ENCODE measurements at places on chromosomes 6 and 20. TPM values are rescaled to one million over a fixed set of nuclear protein-coding genes. Genes with fewer than 3 reads are reported as not detected.

- no peak overlapping the region for H3K27ac ChIP-seq
- no peaks in the 10 kb centered on the region for H3K36me3 ChIP-seq
- H3K27me3 ChIP-seq, result no peaks in the 10 kb centered on the region
- no peaks in the 10 kb centered on the region for H3K4me1 ChIP-seq
- no peak for DNase-seq
Observed at GRCh38 chr6:52020945-52021570, 66.4 kb downstream of the PKHD1 start.

DNA sequence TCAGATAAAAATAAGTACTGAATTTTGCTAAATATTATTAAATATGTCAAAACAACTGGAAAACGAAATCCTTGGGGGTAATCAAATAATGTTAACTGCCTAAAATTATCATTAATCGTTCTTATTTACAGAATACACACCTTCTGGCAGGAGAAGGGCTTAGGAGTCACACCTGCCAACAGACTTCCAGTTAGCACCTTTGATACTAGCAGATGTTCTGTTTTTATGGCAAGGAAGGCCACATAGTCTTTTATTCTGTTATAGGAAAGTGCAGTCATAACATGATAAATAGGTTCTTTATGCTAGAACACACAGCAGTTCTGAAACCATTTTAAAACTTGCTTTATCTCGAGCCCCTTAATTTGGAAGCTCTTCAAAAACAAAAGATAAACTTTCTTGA lies 464.1 kb downstream of the UTRN start:
- no peaks in the 10 kb centered on the region for H3K4me1 ChIP-seq
- H3K4me3 ChIP-seq, result no peak overlapping the region
- no peak for DNase-seq
- no peaks in the 10 kb centered on the region for H3K27me3 ChIP-seq
- H3K36me3 ChIP-seq, result peaks cover 5% of the 10 kb centered on the region
- H3K27ac ChIP-seq, result no peak overlapping the region

SDCBP2 gene
- total RNA-seq, result 5.3 TPM

DNA sequence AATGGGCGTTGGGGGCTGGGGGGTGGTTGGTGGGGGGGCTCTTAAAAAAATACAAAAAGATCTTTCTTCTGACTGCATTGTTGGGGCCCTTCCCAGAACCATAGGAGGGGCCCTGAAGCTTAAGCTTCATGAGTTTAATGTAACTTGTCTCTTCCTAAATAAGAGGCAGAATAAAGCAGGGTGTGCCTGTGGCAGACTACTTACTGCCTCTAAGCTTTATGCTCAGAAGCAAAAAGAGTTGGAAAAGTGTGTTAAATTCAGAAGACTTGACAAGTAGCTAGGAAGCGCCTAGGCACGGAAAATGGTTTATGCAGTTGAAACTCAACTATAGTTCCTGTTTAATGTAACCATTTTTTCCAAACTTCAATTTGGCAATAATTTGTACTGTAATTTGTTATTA lies 44.5 kb downstream of the TIAM2 start:
- no peaks in the 10 kb centered on the region for H3K36me3 ChIP-seq
- no peaks in the 10 kb centered on the region for H3K4me1 ChIP-seq
- no peak overlapping the region for H3K4me3 ChIP-seq
- no peaks in the 10 kb centered on the region for H3K27me3 ChIP-seq

- H3K27me3 ChIP-seq, result no peaks in the 10 kb centered on the region
- H3K4me1 ChIP-seq, result no peaks in the 10 kb centered on the region
- H3K27ac ChIP-seq, result no peak overlapping the region
- no peak for DNase-seq
- H3K4me3 ChIP-seq, result no peak overlapping the region
Observed at GRCh38 chr6:17064975-17065374, 36.9 kb upstream of the STMND1 start.

FRK gene
- total RNA-seq, result 9.3 TPM

GLP1R gene
- not detected for total RNA-seq

NOL4L gene
- total RNA-seq, result 29.5 TPM

- DNase-seq, result no peak
- H3K27ac ChIP-seq, result no peak overlapping the region
- H3K36me3 ChIP-seq, result peaks cover 3% of the 10 kb centered on the region
- H3K4me1 ChIP-seq, result no peaks in the 10 kb centered on the region
- H3K4me3 ChIP-seq, result no peak overlapping the region
Observed at GRCh38 chr20:3189561-3190131, 14.8 kb downstream of the DDRGK1 start.

DNA sequence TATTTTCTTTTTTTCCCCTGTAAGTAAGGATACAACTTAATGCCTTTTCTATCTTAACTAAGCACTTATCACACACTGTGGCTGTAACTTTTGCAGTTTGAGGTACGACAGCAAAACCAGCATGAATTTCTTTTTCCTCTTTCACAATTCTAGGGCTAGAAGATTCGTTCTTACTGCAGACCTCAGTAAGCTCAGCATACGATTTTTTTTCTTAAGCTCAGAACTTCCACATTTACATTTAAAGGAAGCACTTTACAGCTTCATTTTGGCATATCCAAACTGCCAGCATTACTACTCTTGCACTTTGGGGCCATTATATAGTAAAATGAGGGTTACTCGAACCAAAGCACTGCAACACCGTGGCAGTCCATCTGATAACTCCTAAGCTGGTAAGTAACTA lies 889 bp upstream of the CHMP4B start:
- no peaks in the 10 kb centered on the region for H3K27me3 ChIP-seq
- no peak overlapping the region for H3K27ac ChIP-seq
- DNase-seq, result no peak
- H3K36me3 ChIP-seq, result peaks cover 2% of the 10 kb centered on the region

GRCh38 chr20:2320813-2321658 lies 25.2 kb downstream of the TGM3 start:
- no peak overlapping the region for H3K27ac ChIP-seq
- no peak for DNase-seq
- H3K36me3 ChIP-seq, result no peaks in the 10 kb centered on the region
- H3K4me1 ChIP-seq, result no peaks in the 10 kb centered on the region

DNA sequence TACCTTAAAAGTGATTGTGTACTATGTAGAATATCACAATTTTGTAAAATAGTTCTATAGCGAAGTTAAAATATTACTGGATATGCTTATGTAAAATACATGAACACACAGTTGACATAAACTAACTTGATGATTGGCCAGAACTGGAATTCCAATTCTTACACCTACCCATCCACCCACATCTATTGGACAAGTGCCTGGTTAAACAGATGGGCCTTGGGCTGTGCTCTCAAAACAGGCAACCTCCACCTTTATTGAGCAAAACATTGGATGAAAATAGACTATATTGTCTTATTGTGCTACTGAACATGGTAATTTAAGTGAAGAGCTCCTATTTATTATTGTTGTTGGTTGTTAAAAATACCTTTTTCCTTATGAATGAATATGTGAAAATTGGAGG lies 154.0 kb upstream of the FLRT3 start:
- H3K4me1 ChIP-seq, result no peaks in the 10 kb centered on the region
- no peaks in the 10 kb centered on the region for H3K36me3 ChIP-seq
- H3K27ac ChIP-seq, result no peak overlapping the region

DNA sequence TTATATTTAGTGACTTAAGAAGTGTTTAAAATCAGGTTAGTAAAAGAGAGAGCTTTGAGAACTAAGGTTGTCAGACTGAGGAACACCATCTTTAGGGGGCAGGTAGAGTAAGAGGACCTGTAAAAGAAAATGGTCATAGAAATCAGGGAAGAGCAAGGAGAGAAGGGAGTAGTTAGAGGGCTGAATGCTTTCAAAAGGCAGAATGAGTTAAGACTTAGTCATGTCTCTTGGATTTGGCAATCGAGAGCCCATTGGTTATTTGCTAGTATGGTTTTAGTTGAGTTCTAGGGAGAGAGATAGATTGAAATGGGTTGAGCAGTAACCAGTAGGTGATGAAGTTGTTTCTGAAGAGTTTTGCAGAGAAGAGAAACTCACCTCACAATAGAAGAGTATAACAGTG lies 51.1 kb downstream of the RALGAPB start:
- peaks cover 6% of the 10 kb centered on the region for H3K36me3 ChIP-seq
- no peaks in the 10 kb centered on the region for H3K27me3 ChIP-seq
- no peak overlapping the region for H3K4me3 ChIP-seq
- no peaks in the 10 kb centered on the region for H3K4me1 ChIP-seq

DNA sequence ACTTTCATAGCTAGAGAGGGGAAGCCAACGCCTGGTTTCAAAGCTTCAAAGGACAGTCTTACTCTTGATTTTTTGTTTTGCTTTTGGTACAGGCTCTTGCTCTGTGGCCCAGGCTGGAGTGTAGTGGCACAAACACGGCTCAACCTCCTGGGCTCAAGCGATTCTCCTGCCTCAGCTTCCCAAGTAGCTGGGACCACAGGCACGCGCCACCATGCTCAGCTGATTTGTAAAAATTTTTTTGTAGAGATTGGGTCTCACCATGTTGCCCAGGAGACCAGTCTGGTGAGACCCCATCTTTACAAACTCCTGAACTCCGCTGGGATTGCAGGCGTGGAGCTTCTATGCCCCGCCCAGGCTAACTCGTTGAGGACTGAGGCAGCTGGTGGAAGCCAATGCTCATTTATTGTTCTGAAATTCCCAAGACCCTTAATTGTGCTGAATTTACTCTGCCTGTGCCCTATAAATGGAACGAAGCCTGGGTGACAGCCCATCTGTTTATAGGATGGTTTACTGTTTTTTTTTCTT lies 18.0 kb downstream of the SRSF3 start:
- H3K27me3 ChIP-seq, result no peaks in the 10 kb centered on the region
- peaks cover 5% of the 10 kb centered on the region for H3K36me3 ChIP-seq
- H3K27ac ChIP-seq, result no peak overlapping the region
- H3K4me3 ChIP-seq, result no peak overlapping the region

GRCh38 chr6:167949121-167949684 lies 48.3 kb upstream of the KIF25 start:
- no peak overlapping the region for H3K4me3 ChIP-seq
- no peaks in the 10 kb centered on the region for H3K27me3 ChIP-seq
- H3K36me3 ChIP-seq, result no peaks in the 10 kb centered on the region
- H3K4me1 ChIP-seq, result no peaks in the 10 kb centered on the region

DNA sequence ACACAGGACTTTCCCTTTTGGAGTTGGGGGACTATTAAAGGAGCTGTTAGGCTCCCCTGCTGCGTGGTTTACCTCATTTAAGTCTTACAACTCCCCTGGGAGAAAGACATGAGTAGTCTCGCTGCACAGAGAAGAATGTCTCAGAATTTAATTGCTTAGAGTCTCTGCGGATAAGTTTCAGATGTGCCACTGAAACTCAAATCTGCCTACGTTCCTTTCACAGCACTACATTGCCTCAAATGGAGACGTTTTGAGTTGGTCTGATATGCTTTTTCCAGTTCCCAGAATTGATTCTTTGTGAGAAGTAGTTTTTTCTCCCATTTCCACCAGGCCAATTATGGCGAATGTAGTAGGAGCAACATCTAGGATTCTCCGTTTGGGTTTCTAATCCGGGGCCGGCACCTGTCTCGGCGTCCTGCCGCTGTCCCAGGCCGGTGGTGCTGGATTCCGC lies 532 bp upstream of the SLC35F1 start:
- peak; percentile 77 for DNase-seq
- H3K4me1 ChIP-seq, result no peaks in the 10 kb centered on the region
- H3K27ac ChIP-seq, result no peak overlapping the region
- H3K36me3 ChIP-seq, result no peaks in the 10 kb centered on the region

ZBTB46 gene
- 22.7 TPM for total RNA-seq

RSPO3 gene
- 5.2 TPM for total RNA-seq

DNA sequence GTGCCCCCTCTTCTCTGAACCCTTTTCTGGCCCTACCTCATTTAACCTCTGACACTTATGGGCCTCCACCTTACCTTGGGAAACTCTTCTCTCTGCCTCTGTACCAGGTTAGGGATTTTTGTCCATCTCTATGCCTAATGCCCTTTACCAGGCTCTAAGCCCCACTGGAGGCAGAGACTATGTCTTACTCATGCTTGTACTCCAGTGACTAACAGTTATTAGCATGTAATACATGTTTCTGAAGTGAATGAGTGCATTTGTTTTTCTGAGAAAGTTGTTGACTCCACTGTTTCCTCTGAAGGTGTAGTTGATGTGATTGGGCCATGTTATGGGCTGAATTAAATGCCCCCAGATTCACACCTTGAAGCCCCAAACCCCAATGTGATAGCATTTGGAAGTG lies 234.3 kb downstream of the PACRG start:
- H3K27ac ChIP-seq, result no peak overlapping the region
- H3K36me3 ChIP-seq, result no peaks in the 10 kb centered on the region
- no peaks in the 10 kb centered on the region for H3K4me1 ChIP-seq

GRCh38 chr6:37684801-37685200 lies 12.9 kb downstream of the MDGA1 start:
- H3K27ac ChIP-seq, result no peak overlapping the region
- no peaks in the 10 kb centered on the region for H3K27me3 ChIP-seq
- H3K4me3 ChIP-seq, result no peak overlapping the region
- H3K36me3 ChIP-seq, result no peaks in the 10 kb centered on the region

DNA sequence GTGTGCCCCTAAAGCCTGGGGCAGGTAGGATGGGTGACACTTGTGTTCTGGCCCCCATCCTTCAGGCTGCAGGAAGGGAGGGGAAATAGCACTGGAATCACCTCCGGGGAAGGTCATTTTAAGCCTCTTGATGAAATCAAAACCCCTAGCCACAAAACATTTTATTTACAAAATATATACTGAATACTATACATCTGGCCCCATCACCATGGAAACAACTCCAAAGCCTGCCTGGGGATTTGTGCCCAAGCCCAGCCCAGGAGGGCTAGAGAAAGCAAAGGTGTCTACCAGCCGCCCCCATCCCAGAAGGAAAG lies 2.6 kb downstream of the SMIM29 start:
- H3K27ac ChIP-seq, result no peak overlapping the region
- H3K4me3 ChIP-seq, result no peak overlapping the region
- no peaks in the 10 kb centered on the region for H3K4me1 ChIP-seq
- H3K36me3 ChIP-seq, result no peaks in the 10 kb centered on the region
- H3K27me3 ChIP-seq, result no peaks in the 10 kb centered on the region
- no peak for DNase-seq

SIRPD gene
- total RNA-seq, result 0.30 TPM

GRCh38 chr20:29878777-29879442 lies 1378.6 kb upstream of the DEFB115 start:
- H3K36me3 ChIP-seq, result no peaks in the 10 kb centered on the region
- peak; percentile 49 for DNase-seq
- no peak overlapping the region for H3K27ac ChIP-seq
- no peaks in the 10 kb centered on the region for H3K27me3 ChIP-seq
- H3K4me1 ChIP-seq, result no peaks in the 10 kb centered on the region

DNA sequence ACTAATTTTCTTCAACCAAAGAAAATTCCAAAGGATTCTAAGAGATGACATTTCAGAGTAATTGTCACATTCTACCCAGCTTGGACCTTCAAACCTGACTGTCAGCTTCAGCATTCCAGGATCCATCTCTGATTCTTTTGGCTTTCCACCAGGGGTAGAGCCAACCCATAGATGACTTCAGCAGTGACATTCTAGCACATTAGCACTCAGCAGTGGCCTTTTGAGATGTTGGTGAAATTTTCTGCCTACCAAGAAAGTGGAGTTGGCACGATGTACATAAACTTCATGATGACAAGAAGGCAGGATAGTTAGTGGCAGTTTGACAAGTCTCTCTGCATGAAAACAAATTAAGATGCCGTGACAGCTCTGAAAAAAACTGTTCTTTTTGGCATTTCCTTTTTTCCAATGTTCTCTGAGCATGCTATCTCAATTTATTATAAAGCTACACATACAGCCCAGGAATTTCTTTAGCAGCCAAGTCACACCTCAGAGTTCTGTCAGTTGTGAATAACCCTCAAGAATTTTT lies 466.5 kb upstream of the RNF217 start:
- H3K4me1 ChIP-seq, result no peaks in the 10 kb centered on the region
- no peak overlapping the region for H3K4me3 ChIP-seq
- H3K27ac ChIP-seq, result no peak overlapping the region
- H3K27me3 ChIP-seq, result no peaks in the 10 kb centered on the region
- no peak for DNase-seq
